ENCODE measurements at places on chromosomes 7 and 10.

- DNase-seq, result no peak
Observed at GRCh38 chr7:100556541-100556940, 17.2 kb downstream of the SAP25 start.

- no peak for DNase-seq
Observed at GRCh38 chr10:133180965-133181639, 21.1 kb downstream of the KNDC1 start.

DNA sequence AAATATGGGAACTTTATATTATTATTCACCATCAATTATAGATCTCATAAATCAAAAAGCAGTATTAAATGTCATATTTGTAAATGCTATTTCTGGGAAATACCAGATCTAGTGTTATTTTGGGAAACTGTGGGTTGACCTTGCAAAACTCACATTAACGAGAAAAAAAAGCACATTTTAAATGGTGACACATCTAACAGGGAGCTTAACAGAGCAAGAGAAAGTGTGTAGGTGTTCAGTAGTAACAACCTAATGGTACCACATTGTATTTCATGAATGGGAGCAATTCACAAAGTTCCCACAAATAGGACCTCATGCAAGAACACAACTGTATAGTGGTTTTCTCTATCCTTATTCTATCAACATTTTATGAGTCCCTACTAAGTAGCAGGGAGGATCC is 26.2 kb upstream of the HDAC9 start:
- no peak for DNase-seq

GRCh38 chr7:129740574-129741410 is 129.3 kb downstream of the NRF1 start:
- no peak for DNase-seq

DNA sequence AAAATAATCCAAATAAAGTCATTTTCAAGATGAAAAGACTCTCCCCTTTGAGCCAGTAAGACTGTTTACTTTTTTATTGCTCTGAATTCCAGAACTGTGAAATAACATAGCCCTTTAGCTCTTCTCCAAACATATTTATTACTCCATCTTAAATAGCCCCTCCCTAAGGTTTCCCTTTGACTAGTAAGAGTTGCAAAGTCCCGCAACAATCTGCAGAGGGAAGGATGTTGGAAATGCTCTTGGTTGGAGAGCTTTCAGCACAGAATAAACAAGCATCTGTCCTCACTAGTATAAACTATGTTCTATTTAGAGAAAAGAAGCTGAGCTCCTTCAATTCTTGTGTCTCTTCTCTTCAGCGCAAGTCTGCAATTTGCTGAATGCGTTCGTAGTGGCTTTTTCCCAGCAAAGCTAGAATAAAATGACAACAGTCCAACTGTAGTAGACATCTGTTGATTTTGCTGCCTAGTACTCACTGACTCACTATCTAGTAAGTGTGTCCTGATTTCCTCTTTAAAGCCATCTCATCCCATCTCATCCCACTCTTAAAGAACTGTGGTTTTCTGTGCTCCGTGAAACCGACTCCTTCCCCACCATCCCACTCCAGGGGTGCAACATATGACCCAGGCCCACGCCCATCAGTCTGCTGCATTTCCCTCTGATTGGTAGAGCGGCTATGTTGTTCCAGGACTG is 104.0 kb downstream of the FAM107B start:
- no peak for DNase-seq

DNA sequence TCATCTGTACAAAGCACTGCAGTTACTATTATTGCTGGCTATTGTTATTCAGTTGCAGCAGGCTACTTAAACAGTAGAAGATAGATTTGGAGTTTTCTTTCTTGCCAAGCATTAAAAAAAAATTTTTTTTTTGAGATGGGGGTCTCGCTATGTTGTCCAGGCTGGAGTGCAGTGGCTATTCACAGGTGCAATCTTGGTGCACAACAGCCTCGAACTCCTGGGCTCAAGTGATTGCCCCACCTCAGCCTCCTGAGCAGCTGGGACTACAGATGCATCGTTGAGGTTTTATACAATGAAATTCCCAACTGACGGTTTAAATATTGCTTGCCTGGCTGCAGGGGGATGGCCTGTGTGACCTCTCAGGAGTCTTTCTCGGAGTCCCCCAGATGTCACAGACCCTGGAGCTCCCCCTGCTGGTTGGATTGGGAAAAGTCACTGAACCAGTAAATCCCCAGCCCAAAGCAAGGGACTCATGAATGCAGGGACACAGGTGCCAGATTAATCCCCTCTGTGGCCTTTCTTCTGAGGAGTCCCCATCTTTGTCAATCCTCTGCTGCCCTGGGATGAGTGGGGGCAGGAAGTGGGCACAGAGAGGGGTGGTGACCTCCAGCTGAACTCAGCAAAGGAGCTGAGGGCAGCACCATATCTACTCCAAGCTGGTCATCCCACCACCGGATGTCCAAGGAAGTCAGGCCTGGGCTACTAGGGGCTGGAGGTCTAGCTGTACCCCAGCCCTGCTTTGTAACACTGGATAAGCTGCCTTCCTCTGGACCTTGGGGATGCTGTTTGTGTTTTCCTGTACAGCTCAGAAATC is 149.6 kb downstream of the C10orf105 start:
- peak; percentile 78 for DNase-seq

DNA sequence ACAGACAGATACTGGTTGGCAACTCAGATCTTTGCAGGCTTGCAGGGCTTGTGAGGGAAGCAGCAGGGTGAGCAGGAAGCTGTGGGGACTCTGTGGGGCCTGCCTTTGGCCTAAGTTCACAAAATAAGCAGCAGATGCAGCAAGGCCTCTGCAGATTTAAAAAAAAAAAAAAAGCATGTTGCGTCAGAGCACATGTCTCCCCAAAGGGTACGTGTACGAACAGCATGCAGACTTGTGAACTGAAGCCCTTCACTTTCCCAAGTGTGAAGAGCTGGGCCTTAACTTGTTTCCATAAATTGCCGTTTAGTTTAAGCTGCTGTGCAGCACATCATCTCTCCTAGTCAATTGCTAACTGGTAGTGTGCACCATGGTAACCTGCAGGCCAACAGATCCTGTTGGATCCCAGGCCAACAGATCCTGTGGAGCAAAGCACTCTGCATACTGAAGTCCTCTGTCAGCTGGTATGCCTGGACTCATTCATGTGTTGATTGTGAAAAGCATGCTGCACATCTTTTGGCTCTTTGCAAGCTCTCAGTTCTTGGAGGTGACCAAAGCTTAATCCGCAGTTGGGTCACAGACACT is 10.8 kb upstream of the XPNPEP1 start:
- DNase-seq, result no peak

DNA sequence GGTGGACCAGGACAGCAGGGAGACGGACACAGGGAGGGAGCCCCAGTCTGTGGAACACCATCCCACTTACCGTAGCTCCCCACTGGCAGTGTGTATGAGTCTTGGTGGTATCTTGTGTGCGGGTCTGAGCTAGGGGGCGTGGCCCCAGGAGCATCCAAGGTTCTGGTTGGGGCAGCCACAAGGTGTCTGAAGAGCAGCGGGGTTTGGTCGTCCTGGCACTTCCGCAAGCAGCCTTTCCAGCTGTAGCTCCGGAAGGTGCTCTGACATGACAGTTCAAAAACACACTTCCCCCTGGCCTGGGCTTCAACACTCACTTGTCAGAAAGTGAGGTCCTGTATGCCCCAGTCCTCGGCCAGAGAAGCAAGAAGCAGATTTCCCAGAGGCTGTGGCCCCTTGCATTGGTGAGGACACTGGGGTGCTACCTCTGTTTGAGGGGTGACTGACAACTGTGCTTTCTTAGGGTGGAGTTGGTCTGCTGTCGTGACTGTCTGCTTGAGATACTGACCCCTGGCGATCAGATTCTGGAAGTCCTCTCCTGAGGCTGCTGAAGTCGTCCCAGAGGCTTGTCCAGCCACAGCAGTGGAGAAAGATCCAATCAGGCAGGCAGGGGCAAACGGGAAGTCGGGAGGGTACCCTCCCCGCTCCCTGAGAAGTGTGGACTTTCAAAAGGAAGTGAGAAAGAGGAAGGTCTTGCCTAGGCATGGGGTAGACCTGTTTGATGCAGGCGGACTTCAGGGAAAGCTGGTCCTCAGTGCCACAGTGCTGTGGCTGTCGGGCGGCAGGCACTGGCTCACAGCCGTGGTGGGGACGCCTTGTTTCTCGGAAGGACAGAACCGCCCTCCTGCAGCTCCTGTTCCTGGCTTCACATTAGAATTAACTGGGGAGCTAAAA is 51.4 kb upstream of the PFKFB3 start:
- peak; percentile 42 for DNase-seq

DNA sequence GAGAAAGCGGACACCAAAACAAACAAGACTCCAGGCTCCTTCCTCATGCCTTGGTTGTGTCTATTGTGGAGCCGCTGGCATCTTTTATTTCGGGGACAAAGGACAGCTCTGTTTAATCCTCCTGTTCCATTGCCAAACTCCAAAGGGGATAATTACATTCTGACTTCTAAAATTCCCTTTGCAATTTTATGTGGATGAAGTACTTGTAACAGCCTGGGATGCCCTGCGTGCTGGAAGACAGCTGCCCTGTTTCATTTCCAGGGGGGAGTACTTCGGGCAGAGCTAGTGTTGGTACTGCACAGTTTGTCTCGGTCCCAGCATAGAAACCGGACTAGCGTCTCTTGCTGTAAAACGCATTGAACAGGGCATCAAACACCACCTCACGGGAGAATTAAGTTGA is 90.9 kb downstream of the BAMBI start:
- DNase-seq, result no peak

- no peak for DNase-seq
Observed at GRCh38 chr7:112360681-112361080, 89.6 kb upstream of the IFRD1 start.

DNA sequence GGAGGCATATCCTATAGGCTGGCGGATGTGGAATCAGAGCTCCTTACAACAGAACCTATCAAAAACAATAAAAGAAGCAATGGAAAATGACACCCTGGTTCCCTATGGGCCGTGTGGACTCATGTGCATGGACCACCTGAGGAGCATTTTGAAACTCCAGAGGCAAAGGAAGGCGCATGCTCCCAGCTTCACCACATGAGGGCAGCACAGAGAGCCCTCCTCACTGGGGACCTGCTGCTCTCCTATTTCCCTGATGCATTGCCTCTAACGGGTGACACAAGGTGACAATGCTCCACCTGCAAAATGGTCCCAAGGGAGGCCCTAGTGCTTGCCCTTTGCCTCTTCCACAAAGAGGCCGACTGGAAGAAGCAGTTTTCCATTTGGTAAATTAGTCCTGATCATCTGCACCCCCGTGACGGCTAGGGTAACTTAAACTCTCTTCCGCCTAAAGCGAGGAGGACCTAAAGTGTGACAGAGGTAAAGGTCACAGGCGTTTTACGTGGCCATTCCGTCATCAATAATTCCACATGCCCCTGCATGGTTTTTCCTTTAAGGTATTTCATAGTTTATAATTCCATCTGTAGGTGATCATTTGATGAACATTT is 67.7 kb downstream of the GPAM start:
- DNase-seq, result peak; percentile 25

DNA sequence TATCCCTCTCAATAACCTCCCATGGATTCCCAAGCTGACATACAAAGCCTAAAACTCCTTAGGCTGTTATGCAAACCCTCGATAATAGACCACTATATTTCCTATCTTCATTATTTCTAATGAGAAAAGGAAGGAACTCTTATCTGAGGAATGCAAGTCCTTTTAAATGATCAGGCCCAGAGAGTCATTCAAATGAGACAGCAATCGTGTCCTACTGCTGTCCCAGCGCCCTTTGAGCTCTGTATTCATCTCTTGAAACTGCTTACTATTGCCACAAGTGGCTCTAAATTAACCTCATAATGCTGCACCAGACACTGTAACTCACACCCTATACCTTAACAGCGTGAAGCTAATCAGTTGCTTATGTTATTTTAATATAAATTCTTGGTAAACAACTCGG is 182.1 kb upstream of the NAMPT start:
- no peak for DNase-seq

- DNase-seq, result no peak
Observed at GRCh38 chr10:90817128-90817889, 40.5 kb downstream of the HTR7 start.
